ENCODE measurements at places on chromosomes 13 and 19.

DNA sequence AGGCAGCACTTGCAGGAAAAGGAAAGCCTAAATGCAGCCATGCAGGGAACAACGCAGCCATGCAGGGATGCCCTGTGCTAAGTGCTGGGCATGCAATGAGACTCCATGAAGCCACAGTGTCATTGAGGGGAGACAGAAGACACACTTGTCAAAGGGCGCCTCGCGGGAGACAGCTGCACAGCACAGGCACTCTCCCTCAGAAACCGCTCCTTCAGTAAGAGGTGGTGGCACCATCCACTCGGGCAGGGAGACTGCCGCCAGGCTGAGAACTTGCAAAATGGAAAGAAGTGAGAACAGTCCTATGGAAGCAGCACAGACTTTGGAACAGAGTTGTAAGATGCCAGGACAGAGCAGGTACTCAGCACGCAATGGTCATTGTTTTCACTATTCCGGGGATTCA, 51.1 kb downstream of the GGACT start:
- DNase-seq: no peak

DNA sequence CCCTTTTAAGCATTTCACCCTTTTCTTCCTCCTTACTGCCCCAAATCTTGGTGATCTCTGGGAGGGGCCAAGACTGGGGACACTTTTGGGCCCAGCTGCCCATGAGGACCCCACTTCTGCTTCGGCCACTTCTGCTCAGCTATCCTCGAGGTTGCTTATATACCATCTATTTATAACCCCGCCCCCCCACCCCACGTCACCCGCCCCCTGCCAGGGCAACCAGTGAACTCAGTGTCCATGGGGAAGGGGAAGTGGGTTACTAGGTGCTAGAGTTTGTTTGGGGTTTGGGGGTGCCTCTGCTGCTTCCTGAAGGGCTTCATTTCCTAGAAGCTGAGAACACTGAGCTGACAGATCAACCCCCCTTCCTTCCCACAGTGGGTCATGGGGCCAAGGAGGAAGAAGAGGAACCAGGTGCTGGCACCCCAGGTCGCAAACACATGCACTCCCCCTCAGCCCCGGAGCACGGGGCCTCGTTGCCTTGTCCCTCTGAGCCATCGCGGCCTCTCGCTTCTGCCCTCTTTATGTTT, 6.1 kb upstream of the ADGRE5 start:
- DNase-seq: no peak

DNA sequence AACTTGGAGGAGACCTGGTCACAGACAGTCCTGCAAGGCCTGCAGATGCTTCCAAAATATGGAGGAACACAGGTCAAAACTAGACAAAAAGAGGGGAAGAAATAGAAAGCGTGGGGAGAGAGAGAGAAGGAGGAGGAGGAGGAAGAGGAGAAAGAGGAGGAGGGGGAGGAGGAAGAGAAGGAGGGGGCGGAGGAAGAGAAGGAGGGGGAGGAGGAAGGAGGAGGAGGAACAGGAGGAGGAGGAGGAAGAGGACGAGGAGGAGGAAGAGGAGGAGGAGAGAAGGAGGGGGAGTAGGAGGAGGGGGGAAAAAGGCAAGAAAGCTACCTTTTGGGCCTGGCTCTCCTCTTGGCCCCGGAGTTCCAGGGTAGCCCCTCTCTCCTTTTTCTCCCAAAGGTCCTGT, 105.8 kb downstream of the COL4A1 start:
- no peak for DNase-seq

GRCh38 chr13:111398715-111399299, 78.4 kb downstream of the TEX29 start:
- no peak for DNase-seq

DNA sequence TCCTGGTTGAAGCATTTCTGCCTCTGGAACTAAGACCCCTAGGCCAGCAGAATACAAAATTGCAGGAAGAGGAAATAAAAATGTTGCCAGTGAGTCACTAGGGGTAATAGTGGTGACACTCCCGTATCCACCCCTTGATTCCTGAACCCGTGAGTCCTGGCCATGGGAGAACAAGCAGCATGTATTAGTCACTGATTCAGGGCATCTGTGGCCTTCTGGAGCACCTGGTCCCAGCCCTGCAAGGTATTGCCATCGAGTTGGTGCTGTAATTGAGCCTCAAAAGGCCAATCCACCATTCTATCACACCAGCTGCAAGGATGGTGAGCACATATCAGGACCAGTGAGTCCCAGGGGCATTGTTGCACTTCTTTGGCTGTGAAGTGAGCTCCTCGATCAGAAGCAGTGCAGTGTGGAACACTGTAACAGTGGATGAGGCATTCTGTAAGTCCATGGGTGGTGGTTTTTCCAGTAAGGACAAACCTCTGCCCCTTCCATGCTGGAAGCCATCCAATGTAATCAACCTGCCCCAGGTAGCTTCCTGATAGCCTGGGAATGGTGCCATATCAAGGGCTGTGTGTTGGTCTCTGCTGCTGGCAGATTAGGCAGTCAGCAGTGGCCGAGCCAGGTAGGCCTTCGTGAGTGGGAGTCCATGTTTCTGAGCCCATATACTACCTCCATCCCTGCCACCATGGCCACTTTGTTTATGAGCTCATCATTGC, 39.6 kb downstream of the C1QTNF9 start:
- no peak for DNase-seq

- no peak for DNase-seq
Observed at GRCh38 chr19:33447336-33448158, 74.0 kb downstream of the CEBPG start.

- DNase-seq: no peak
Observed at GRCh38 chr19:46731007-46731501, 14.1 kb upstream of the PRKD2 start.

- DNase-seq: no peak
Observed at GRCh38 chr13:108049211-108049610, 166.1 kb downstream of the LIG4 start.

- no peak for DNase-seq
Observed at GRCh38 chr19:31674503-31675192, 325.4 kb upstream of the TSHZ3 start.

GRCh38 chr13:78657699-78658629, 991 bp downstream of the OBI1 start:
- no peak for DNase-seq

GRCh38 chr13:108574856-108575255, 54.6 kb upstream of the MYO16 start:
- no peak for DNase-seq

- DNase-seq: no peak
Observed at GRCh38 chr19:38815059-38816001, 2.6 kb upstream of the LGALS4 start.

GRCh38 chr19:35045667-35046300, 4.3 kb downstream of the HPN start:
- DNase-seq: no peak

DNA sequence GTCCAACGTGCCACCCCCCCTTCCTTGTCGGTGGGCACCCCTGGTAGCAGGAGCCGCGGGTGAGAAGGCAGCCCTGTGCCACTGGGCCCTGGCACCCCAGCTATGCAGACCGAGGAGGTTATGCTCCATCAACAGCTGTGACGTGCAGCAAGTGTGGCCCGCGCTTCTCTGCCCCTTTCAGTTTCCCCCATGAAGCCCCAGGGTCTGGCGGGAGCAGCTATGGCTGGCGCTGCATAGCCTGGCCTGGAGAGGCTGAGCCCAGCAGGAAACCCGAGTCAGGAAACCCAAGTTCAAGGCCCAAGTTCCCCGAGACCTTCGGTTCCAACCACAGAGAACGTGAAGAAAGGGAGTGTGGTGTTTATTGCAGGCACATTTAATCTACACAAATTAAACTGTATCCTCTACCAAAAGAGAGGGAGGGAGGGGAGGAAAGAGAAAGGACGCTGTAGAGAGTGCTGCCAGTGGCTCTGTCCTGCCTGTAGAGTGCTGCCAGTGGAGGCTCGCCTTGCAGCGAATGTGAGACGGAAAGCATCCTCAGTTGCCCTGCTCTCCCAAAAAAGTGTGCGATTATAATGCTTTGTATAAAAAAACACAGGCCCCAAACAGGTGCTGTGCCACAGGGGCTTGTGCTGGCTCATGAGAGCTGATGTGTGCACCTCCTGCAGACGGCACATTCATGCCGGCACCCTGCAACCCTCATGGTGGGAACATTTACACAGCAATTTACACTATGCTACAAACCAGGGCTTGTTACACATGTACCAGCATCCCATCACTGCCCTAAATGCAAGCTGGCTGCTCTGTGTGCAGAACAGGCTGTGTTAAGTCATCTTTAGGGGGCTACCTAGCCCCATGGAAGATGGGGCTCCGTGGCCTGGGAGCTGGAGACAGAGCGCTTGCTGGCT, 16.3 kb downstream of the POP4 start:
- no peak for DNase-seq

- DNase-seq: no peak
Observed at GRCh38 chr13:113585896-113586295, 1.3 kb downstream of the TFDP1 start.

- no peak for DNase-seq
Observed at GRCh38 chr13:105213512-105213911, 1322.0 kb downstream of the EFNB2 start.

DNA sequence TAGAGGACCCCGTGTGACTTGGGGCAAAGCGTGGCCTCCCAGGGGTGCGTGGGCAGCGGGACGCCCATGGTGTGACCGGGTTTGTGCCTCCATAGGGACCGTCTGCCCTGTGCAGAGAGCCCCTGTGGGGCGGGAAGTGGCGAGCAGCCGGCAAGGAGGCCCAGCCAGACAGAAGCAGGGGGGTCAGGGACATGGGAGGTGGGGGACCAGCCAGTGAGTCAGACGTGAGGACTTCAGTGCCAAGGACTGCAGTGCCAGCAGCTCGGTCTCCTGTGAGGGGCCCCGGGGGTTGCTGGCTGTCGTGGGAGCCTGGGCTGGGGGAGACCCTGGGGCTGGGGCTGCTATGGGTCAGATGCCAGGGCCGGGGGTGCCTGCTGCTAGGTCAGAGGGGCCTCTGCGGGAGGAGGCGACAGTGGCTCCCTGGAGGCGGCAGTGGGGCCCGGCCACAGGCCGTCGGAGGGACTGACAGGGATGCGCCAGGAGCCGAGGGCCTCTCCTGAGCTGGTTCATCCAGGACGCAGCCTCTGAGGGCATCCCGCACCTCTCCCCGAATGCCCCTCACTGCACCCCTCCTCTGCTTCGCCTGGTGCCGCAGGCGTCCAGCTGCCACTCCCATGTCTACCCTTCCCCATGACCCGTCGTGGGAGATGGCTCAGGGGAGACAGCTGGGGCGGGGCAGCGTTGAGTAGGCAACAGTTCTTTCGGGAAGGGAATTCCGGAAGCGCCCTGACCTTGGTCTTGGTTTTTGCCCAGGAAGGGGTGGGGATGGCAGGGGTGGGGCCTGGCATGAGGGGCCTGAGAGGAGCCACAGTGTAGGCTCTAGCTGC, 80.0 kb downstream of the KDM4B start:
- no peak for DNase-seq

DNA sequence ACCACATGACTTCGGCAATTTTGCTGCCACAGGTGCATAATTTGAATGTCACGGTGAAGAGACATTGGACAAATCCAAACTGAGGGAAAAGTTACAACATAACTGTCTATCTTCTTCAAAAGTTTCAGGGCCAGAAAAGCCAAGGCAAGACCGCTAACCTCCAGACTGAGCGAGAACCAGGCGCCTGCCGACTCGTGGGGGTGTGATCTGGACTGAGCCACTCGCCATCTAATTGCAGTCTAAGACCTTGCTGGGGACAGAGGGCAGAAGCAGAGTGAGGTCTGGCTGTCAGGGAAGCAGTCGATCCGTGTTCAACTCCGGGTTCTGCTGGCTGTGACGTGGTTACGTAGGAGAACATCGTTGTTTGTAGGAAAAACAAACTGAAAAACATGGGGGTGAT, 88.6 kb downstream of the SPACA7 start:
- DNase-seq: no peak

DNA sequence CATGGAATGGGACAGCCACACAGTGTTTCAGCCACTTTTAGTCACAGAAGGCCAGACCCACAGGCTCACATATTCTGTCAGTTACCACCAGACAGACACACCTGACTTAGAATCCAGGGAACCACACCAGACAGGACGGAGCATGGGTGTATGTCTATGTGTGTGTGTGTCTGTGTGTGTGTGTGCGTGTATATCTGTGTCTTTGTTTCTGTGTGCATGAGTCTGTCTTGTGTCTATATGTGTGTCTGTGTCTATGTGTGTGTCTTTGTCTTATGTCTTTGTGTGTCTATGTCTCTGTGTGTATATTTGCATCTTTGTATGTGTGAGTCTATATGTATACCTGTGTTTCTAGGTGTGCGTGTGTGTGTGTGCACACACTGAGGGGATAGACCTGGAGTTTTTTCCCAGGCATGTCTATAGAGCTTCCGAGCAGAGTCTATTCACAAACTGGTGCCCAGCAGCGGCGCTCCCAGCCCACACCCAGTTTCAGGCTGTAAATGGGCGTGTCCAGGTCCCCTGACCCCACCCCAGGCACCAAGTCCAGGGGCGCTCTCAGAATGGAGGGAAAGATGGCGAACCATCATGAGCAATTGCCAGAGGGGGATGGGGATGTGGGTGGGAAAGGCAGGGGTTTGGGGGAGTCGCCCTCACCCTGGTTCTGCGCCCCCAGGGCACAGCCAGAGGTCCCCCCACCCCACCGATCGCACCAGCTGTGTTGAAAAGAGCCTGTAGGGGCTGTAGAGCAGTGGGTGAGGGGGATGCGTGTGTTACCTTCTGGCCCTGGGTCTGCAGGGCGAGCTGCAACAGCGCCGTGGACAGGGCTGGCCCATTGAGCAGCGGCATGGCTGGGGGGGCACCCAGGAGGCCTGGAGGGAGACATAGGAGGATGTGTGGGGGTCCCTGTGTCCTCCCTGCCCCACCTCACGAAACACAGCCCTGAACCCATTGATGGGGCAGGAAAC, 6.3 kb upstream of the FDX2 start:
- no peak for DNase-seq

DNA sequence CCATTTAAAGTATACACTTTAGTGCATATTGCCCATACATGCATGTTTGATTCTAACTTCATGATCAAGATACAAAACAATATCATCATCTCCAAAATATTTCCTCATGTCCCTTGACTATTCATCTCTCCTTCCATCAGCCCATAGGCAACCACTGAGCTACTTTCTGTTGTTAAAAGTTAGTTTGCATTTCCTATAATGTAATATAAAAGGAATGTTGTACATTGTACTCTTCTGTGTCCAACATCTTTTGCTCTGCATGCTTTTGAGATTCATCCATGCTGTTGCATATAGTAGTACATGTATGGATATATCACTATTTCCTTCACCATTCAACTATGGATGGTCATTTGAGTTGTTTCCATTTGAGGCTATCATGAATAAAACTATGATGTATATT, 74.7 kb downstream of the ITGBL1 start:
- no peak for DNase-seq

DNA sequence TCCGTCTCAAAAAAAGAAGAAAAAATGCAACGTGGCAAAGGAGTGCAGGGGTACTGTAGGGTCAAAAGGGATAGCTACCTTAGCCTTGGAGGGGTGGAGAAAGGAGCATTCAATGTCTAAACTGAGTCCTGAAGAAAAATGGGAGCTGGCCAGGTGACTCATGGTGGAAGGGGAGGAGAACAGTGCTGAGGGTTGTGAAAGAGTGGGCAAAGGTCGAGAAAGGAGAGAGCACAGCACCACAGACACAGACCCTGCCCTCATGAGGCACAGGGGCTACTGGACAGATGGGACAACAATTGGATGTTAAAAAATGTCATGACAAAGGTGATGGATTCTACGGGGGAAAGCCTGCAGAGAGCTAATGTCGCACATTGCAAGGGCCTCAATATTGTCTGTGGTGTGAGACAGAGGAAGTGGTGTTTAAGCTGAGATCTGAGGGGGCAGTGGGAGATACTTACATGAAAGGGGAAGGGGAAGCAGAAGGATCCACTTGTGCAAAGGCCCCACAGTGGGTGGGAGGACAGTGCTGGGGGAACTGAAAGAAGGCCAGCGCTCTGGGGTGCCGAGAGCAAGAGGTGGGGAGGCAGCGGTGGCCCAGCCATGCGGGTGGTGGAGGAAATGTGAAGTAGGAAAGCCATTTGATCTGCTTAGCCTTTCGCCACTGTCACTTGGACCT, 42.9 kb upstream of the URAD start:
- DNase-seq: no peak

All from caudate nucleus (tissue), 63 donors.